ENCODE measurements at places on chromosomes 6 and 20. TPM values are rescaled to one million over a fixed set of nuclear protein-coding genes. Genes with fewer than 3 reads are reported as not detected.
A peak's percentile ranks its signal among the peaks of the same experiment; 100 is the strongest.

DNA sequence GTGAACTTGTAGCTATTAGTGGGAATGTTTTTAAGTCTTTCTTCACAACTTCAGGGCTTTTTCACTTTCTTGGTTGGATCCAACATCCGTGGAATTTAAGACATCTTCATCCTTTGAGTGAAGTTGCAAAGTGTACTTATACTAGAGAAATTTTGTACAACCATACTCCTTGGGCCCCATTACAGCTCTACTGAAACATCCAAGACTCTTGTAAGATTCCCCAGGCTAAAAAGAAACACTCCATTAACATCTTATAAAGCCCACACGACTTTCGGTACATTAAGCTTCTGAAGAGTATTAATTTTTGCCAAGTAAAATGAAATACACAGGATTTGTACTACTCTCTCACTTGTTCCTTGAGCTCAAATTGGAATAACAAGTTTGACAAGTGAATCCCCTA is 5.4 kb downstream of the PCNA start:
- no peak for DNase-seq
- peaks cover 1% of the 10 kb centered on the region for H3K4me1 ChIP-seq
- no peak overlapping the region for H3K4me3 ChIP-seq
- H3K27ac ChIP-seq: no peak overlapping the region

- peaks cover 37% of the 10 kb centered on the region for H3K36me3 ChIP-seq
- no peaks in the 10 kb centered on the region for H3K27me3 ChIP-seq
- no peak overlapping the region for H3K4me3 ChIP-seq
- H3K4me1 ChIP-seq: peaks cover 6% of the 10 kb centered on the region
- DNase-seq: no peak
Measured at GRCh38 chr20:39025883-39026282, 63.7 kb downstream of the DHX35 start.

GRCh38 chr6:155079985-155080452 is 84.9 kb downstream of the TIAM2 start:
- no peaks in the 10 kb centered on the region for H3K27me3 ChIP-seq
- H3K4me3 ChIP-seq: no peak overlapping the region
- no peak for DNase-seq
- peaks cover 2% of the 10 kb centered on the region for H3K4me1 ChIP-seq
- H3K36me3 ChIP-seq: no peaks in the 10 kb centered on the region

Gene CNKSR3
- 15.8 TPM for total RNA-seq

GRCh38 chr6:149680503-149680902 is 32.0 kb upstream of the KATNA1 start:
- H3K4me3 ChIP-seq: no peak overlapping the region
- no peaks in the 10 kb centered on the region for H3K27me3 ChIP-seq
- H3K27ac ChIP-seq: no peak overlapping the region
- no peak for DNase-seq

Gene RBM39
- 166 TPM for total RNA-seq

DNA sequence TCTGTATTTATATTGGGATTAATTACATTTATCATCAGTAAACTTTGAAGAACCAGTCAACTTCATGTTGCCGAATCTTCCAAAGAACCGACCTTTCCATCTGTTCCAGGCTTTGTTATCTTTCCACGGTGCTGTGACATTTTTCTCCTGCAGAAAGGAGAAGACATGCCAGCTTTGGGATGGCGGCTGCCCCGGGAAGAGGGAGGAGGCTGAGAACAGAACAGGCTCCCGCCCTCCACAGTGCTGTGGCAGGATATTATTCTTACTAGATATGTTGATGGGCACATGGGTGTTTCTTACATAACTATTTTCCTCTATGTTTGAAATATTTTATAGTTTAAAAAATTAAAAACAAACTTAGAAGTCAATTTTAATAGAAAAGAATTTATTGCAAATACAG is 44.9 kb downstream of the GINS1 start:
- no peaks in the 10 kb centered on the region for H3K4me1 ChIP-seq
- H3K36me3 ChIP-seq: peaks cover 25% of the 10 kb centered on the region
- H3K27ac ChIP-seq: no peak overlapping the region
- no peak overlapping the region for H3K4me3 ChIP-seq

- no peaks in the 10 kb centered on the region for H3K27me3 ChIP-seq
- H3K27ac ChIP-seq: no peak overlapping the region
- H3K4me1 ChIP-seq: no peaks in the 10 kb centered on the region
- no peak overlapping the region for H3K4me3 ChIP-seq
- no peaks in the 10 kb centered on the region for H3K36me3 ChIP-seq
Measured at GRCh38 chr6:166853371-166854325, 102.7 kb downstream of the RNASET2 start.

- peak overlapping the region; percentile 41 for H3K27ac ChIP-seq
- peak; percentile 100 for DNase-seq
- no peaks in the 10 kb centered on the region for H3K36me3 ChIP-seq
- H3K27me3 ChIP-seq: no peaks in the 10 kb centered on the region
- peak overlapping the region; percentile 2 for H3K4me3 ChIP-seq
- H3K4me1 ChIP-seq: peaks cover 19% of the 10 kb centered on the region
Measured at GRCh38 chr6:155188707-155189496, 74.9 kb upstream of the CLDN20 start.

GRCh38 chr6:9504191-9504590 is 910.7 kb downstream of the TFAP2A start:
- no peaks in the 10 kb centered on the region for H3K27me3 ChIP-seq
- no peaks in the 10 kb centered on the region for H3K36me3 ChIP-seq
- H3K27ac ChIP-seq: no peak overlapping the region
- H3K4me1 ChIP-seq: no peaks in the 10 kb centered on the region

DNA sequence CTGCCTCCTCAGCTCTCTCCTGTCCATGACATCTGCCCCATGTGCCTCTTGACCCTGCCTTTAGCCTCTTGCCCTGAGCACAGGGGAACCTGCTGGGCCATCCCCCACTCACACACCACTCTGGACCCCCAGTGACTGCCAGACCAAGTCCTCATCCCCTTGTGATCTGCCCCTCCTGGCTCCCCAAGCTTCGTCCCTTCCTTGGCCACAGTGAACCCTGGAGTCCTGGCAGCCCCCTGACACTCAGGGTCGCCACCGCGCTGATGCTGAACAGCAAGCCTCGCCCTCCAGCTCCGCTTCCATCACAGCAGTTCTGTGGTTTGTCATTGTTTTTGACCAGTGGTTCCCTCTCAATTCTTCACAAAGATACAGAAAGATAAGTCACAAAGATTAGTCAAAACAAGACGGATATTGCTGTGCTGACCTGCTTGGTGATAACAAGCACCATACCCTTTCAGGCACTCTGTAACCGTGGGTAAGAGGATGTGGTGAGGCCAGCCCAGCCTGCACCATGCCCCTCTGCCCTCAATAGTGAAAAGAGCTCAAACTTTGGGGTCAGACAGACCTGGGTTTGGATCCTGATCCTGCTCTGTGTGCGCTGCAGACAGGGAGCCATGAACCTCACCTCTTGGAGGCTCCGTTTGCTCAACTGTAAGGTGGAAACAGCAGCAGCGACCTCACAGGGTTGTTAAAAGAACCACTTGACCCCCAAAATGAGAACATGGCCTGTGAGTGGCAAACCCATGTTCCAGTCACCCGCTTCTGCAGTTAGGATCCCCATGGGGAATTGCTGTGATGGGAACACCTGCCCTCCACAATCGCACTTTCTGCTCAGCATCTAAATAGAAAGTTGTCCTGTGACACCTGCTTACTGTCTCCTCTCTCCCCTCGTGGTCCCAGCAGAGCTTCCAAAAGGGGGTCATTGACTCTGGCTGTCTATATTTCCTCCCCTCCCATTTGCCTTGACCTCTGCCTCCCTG is 114.5 kb downstream of the TOX2 start:
- peaks cover 6% of the 10 kb centered on the region for H3K4me1 ChIP-seq
- H3K27ac ChIP-seq: no peak overlapping the region
- H3K36me3 ChIP-seq: no peaks in the 10 kb centered on the region

DNA sequence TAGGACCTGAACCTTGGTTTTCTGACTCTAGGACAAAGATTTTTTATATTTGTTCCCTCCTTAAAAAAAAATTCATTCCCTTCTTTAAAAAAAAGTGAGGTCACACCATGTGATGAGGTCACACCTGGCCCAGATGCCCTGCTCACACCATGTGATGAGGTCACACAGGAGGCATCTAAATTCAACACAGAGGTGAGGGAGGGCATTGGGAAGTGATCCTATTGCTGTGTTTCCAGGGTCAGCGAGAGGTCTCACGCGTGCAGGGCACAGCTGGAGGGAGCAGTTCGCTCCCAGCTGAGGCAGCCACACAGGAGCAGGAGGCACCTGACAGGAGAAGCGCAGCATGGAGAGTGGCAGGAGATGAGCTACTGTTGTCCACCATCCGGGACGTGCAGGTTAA is 92.5 kb downstream of the SLC22A23 start:
- H3K27me3 ChIP-seq: peaks cover 34% of the 10 kb centered on the region
- no peak for DNase-seq
- H3K36me3 ChIP-seq: no peaks in the 10 kb centered on the region
- no peak overlapping the region for H3K4me3 ChIP-seq
- no peak overlapping the region for H3K27ac ChIP-seq

GRCh38 chr6:38625217-38625616 is 14.5 kb downstream of the BTBD9 start:
- no peak overlapping the region for H3K27ac ChIP-seq
- no peak overlapping the region for H3K4me3 ChIP-seq
- DNase-seq: no peak
- H3K27me3 ChIP-seq: no peaks in the 10 kb centered on the region

DNA sequence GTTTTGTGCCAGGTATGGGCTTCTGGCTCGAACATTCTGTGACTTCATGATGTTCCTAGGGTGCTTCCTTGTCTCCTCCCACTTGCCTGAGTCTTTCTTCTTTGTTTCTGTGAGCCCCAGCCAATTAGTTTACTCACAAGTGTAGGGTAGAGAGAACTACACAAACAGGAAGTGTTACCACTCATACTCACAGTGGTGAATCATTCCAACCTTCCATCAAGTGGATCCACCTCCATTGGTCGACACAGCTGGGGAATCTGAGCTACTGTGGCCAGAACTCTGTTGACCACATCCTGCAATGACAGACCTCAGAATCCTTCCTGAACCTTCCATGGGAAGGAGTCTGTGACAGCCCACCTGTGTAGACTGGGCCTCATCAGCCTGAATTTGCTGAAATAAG is 76.8 kb downstream of the UNC5CL start:
- no peaks in the 10 kb centered on the region for H3K27me3 ChIP-seq
- peaks cover 14% of the 10 kb centered on the region for H3K4me1 ChIP-seq
- H3K36me3 ChIP-seq: no peaks in the 10 kb centered on the region
- no peak overlapping the region for H3K27ac ChIP-seq
- DNase-seq: peak; percentile 95
- no peak overlapping the region for H3K4me3 ChIP-seq

GRCh38 chr6:12479881-12480280 is 189.7 kb downstream of the EDN1 start:
- H3K27me3 ChIP-seq: no peaks in the 10 kb centered on the region
- DNase-seq: peak; percentile 61
- H3K4me3 ChIP-seq: no peak overlapping the region
- peaks cover 6% of the 10 kb centered on the region for H3K4me1 ChIP-seq
- no peak overlapping the region for H3K27ac ChIP-seq

- peaks cover 2% of the 10 kb centered on the region for H3K4me1 ChIP-seq
- no peak overlapping the region for H3K4me3 ChIP-seq
- peaks cover 51% of the 10 kb centered on the region for H3K36me3 ChIP-seq
- H3K27ac ChIP-seq: no peak overlapping the region
Measured at GRCh38 chr20:56487216-56487615, 18.8 kb downstream of the RTF2 start.

DNA sequence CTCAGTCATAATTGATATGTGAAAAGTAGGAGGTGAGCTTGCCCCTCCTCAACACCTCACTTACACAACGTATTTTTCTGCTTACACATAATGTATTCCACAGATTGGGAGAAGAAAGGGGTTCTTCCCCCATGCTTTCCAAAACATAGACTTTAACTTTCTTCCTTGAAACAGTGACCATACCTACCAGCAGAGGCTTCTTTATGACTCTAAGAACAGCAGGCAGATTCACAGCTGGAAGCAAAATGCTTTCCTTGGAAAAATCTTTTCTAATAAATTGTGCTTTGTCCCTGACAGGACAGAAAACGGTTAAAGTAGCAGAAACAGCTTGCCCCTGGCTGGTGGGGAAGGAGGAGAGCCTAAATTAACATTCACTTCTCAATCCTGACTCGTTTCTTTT is 629.1 kb upstream of the IMPG1 start:
- DNase-seq: no peak
- no peaks in the 10 kb centered on the region for H3K36me3 ChIP-seq
- no peaks in the 10 kb centered on the region for H3K27me3 ChIP-seq
- H3K27ac ChIP-seq: no peak overlapping the region
- no peaks in the 10 kb centered on the region for H3K4me1 ChIP-seq
- H3K4me3 ChIP-seq: no peak overlapping the region

Gene PRELID3B
- 80.8 TPM for total RNA-seq
